Lower leg skin (tissue), 4 donors: ENCODE measurements at places on chromosomes 3 and 15.

- no peak for DNase-seq
These were observed 193.1 kb upstream of the LPP start for GRCh38 chr3:187960820-187961219.

DNA sequence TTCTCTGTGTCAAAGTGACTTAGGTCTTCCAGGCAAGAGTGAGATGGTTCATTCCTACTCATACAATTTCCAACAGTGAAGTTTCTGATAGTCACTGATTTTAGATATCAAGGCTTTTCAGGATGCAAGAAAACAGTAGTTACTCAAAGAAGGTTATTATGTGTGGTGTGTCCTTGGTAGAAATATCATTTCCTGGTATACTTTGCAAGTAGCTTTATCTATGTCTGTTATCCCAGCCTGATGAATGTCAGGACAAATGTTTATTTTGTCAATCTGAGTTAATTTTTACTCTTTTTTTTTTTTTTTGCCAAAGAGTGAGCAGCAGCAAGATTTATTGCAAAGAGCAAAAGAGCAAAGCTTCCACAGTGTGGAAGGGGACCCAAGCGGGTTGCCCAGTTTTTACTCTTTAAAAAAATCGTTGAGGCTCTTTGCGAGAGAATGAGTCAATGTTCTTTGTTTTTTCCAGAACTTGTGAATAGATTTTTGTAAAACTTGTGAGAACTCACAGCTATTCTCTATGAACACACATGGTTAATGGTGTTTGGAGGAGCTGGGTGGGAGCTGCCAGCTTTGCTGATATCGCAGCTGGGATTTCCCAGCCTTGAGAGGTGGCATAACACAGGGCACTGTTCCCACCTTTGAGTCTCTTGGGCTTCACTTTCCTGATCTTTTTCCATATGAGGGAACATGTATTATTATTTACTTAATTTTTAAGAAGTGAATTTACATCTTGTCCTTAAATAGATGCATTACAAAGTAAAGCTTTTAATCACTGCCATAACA, 51.9 kb downstream of the SV2B start:
- no peak for DNase-seq

GRCh38 chr3:64031540-64032508, 8.5 kb upstream of the PSMD6 start:
- no peak for DNase-seq

GRCh38 chr15:51782357-51782896, 31.0 kb downstream of the TMOD2 start:
- no peak for DNase-seq

GRCh38 chr15:66946578-66947164, 118.7 kb upstream of the SMAD3 start:
- DNase-seq = peak; percentile 94

DNA sequence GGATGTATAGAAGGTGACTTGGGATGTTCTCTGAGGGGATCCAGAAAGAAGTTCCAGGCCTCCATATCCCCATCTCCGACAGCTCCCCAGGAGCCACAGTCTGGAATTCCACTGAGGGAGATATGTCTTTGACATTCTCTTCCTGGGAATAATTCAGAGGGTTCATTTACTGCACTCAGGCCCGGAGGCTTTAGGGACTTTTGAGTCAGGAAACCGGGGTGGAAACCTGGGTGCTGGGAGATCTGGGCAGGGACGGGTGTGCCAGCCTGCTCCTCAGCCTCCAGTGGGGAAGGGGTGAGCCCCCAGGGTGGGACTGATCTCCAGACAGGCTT, 147.7 kb downstream of the SMAD6 start:
- no peak for DNase-seq

DNA sequence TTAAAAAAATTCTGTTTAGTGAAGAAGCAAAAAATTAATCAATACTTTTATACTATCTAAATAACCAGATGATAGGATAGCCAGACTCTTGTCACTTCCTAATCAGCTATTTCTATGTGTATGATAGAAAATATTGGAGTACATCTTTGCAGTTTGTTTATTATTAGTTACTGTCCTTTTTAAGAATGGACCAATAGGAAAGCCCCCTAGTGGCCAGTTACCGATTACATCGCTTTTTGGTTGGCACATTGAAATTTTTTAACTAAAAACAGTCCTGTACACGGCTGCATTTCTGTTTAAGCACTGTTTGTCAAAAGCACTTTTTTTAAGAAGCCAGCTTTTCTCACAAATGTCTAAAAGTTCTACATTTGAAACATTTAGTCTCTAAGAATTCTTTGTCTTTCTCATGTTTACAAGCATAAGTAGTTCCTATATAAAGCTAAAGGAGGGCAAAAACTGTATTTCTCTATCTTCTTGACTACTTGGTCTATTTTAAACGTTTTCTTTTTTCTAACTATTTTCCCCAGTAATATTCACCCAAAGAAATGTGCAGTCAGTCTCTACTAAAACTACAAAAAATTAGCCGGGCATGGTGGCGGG, 253.2 kb upstream of the LRTM1 start:
- no peak for DNase-seq

DNA sequence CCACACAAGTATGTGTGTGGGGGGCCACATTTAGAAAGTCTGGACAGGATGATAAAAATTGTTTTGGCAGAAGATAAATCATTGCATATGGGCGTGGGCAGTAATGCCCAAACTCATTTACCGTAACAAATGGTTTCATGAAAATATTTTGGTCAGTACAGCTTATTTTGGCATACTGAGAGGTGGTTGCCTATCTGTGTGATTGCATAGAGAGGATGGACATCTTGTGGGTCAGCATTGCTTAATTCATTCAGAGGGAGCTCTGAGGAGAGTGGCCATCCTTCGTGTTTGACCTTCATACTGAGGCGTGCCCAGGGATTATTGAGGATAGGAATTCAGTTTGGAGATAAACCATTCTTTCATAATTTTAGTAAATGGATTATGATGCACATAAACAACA, 162.5 kb downstream of the GAP43 start:
- no peak for DNase-seq

- DNase-seq = peak; percentile 67
These were observed 75.6 kb downstream of the FAM174B start for GRCh38 chr15:92579931-92580470.

DNA sequence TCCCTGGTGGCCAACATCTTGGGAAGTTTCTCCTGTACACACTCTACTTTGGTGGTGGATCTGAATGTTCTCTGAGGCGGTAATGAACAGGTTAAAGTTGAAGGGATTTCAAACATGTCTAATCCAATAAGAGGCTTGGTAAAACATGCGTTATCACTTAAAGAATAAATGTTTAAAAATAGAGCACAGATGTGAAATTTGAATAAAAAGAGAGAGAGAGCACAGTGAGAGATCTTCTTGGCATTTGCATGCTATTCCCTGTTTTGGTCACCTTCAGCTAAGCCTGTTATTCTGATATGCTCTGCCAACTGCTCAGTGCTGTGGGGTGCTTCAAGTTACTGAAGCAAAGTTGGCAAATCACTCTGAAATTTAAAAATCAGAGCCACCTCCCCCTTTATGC, 237.7 kb upstream of the WNT5A start:
- DNase-seq = no peak

- no peak for DNase-seq
These were observed 322.8 kb upstream of the CTNNB1 start for GRCh38 chr3:40876496-40876895.

DNA sequence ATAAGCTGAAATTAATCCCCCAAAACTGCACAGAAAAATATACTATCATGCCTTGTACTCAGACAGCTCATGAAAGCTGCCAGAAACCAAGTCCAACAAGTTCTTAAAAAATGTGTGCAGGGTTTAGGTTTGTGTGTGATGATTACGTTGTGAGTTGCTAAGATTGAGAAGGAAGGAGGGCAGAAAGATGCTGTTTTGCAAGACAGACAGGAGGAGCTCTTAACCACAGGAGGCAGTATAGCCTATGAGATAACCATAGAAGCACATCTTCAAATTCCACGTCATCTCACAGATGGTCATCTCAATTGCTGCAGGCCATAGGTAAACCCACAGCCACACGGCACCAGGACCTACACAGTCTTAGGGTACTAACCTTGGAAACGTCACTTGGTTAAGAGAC, 191.9 kb downstream of the STT3B start:
- no peak for DNase-seq

DNA sequence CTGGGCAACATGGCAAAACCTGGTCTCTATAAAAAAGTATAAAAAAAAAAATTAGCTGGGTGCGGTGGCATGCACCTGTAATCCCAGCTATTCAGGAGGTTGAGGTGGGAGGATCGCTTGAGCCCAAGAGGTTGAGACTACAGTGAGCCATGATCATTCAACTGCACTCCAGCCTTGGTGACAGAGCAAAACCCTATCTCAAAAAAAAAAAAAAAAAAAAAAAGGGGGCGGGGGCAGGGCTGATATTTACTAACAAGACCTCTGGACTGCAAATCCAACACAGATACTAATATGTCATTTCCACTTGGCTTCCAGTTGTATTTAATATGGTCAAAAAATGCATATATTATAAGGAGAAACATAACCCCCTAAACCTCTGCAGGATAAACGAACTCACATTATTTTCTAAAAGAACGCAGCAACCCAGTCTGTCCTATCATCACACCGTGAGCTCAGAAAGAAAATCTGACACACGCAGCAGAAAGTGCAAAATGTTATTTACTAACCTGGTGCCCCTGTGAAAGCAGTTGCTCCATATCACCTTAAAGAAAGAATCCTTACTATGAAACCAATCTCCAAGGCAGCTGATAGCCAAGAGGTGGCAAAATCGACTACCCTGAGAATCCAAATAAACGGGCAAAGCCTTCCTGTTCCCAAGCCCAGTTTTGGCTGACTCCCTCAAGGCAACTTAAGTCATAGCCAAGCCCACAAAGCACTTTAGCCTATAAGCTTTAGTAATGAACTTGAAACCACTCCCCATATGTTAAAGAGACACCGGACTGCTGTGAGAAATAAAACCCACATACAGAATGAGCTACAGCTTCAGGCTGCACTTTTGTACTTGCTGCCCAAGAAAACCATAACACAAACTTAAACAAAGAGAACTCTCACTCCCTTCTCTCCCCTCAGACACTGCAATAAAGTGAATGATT, 39.3 kb downstream of the PLD1 start:
- peak; percentile 56 for DNase-seq

DNA sequence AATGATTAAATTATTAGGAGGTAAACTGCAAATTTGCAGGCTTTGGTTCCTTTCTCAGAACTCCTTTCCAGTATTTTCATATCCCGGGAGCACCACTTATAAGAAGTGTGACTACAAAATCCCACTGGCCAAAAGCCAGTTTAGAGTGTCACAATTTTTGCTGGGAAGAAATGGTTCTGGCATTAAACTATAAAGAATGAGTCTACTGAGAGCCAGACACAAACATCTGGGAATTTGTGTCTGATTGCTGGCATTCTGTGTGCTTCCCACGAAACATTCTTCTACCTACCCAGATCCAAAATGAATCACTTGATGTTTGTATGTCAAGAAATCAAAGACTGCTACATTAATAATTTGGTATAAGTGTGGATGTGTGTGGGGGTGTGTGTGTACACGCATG, 82.8 kb downstream of the DUT start:
- peak; percentile 83 for DNase-seq

- DNase-seq = no peak
These were observed 23.0 kb upstream of the CAPN7 start for GRCh38 chr3:15183011-15183410.

GRCh38 chr3:194383276-194383940, 13.9 kb upstream of the LRRC15 start:
- peak; percentile 81 for DNase-seq

DNA sequence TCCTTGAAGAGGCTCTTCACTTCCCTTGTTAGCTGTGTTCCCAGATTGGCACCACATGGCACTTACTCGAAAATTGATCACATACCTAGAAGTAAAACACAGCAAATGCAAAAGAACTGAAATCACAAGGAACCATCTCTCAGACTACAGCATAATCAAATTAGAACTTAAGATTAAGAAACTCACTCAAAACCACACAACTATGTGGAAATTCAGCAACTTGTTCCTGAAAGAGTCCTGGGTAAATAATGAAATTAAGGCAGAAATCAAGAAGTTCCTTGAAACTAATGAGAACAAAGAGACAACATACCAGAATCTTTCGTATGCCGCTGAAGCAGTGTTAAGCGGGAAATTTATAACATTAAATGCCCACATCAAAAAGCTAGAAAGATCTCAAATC, 566.3 kb upstream of the TGFBR2 start:
- no peak for DNase-seq

DNA sequence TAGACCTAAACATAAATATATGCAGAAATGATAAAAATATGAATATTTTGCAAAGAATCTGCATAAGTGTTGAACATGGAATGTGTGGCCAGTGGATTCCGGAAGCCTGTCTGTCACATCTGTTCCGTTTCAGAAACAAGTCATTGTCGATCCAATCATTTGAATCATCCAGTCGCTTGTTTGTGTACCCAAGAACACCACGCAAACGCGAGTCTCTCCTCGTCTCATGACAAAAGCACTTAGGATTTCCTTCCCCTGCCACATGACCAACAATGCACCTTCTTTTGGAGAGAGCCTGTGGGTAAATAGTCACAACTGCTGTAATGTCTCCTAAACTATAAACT, 80.2 kb downstream of the FMN1 start:
- no peak for DNase-seq

DNA sequence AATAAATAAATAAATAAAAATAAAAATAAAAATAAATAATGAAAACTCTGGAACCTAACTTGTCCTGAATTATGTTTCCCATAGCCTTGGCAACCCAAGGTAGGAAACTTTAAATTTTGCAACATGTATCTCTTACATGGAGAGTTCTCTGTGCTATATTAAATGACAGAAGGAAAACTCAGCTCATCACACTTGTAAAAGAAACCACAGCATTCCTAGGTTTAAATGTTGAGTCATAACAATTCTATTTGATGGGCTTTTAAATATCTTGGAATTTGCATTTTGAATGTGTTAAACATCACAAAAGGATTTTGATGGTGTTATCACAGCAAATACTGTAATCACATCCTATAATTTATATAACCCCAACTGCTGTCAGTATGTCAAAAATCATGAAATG, 144.2 kb downstream of the LRTM1 start:
- no peak for DNase-seq

DNA sequence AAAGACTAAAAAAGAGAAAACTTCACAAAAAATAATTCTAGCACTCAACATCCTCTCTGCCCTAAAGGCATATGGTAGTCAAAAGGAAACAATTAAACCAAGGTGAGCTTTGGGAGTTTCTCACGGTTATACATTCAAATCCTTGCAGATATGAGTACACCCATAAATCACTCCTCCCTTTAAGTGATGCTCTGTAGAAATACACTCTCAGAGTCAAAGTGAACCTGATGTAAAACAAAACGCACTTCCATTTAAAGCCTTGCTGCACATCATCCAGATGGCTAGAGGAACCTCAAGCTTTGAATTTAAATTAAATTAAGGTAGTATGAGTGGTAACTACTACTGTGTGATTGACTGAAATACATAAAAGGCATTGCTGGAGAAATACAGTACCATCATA, 36.0 kb upstream of the AADAC start:
- no peak for DNase-seq

DNA sequence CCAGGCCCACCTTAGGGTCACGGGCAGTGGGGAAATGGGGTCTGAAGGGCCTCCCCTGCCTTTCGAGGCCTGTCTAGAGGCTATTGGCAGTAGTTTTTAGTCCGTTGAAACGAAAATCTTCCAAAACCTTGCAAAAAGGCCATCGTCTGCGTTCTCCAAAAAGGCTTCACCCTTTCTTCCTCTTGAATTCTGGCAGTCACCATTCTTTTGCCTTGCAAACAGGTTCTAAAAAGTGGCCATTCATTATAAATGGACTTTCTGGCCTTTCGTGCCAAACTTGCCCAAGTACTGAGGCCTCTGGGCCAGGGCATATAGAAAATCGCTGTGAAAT, 367 bp upstream of the TARS3 start:
- DNase-seq = no peak

- no peak for DNase-seq
These were observed 68.1 kb downstream of the TM4SF4 start for GRCh38 chr3:149542375-149543312.

- no peak for DNase-seq
These were observed 220.3 kb downstream of the ATP8B4 start for GRCh38 chr15:49898575-49899283.
